DMS79 treated with DMSO at 0.1 percent for 48 hours (cell line): ENCODE measurements at places on chromosomes 5 and 9.
A peak's percentile ranks its signal among the peaks of the same experiment; 100 is the strongest.

DNA sequence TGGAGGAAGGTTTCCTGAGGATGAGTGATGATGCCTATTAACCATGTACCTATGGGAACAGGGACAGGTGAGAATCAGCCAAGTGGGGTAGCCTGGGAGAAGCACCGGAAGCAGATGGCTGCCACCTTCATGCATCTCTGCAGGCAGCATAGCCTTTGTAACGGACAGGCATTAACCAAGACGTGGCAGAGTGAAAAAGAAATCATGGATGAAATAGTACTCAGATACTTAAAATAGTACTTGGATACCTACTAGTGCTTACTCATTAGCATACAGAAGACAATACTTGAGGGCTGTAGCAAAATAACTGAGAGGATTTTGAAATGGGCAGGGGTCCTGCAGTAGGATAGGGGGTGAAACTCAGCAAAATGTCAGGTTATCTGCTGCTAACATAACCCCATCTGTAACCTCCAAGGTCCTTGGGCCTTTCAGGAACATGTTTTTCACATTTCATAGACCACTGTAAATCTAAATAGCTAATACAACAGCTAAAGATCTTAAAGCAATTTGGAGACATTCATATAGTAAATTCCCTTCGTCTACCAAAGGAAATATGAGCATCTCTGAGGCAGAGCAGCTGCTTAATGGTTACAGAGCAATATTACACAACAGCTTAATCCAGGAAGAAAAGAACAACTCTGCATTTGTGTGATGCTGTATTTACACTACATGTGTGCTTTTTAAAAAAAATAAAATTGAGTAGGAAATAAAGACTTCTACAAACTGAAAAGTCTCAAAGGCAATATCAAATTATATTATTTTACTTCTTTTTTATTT, 154.3 kb downstream of the NFIB start:
- DNase-seq: peak; percentile 78

DNA sequence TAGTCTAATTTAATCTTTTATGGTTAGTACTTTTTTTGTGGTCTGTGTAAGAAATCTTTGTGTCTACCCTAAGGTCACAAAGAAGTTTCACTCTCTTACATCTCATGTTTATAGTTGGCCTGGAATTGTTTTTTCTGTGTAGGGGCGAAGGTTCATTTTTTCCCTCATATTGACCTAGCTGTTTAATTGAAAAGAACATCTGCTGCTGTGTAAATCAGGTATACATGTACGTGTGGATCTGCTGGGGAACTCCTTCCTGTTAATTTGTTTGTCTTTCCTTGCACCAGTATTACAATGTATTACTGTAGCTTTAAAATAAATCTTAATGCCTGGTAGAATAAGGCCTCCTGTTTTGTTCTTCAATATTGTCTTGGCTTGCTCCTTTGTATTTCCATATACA, 37.8 kb downstream of the EXOSC2 start:
- no peak for DNase-seq

GRCh38 chr9:137025517-137025966, 2.5 kb downstream of the ABCA2 start:
- DNase-seq: peak; percentile 87

- peak; percentile 86 for DNase-seq
Observed at GRCh38 chr9:14306672-14307660, 7.0 kb downstream of the NFIB start.

- no peak for DNase-seq
Observed at GRCh38 chr5:178387856-178388190, 155.2 kb upstream of the PHYKPL start.

GRCh38 chr5:174570662-174571061, 153.7 kb upstream of the MSX2 start:
- no peak for DNase-seq

DNA sequence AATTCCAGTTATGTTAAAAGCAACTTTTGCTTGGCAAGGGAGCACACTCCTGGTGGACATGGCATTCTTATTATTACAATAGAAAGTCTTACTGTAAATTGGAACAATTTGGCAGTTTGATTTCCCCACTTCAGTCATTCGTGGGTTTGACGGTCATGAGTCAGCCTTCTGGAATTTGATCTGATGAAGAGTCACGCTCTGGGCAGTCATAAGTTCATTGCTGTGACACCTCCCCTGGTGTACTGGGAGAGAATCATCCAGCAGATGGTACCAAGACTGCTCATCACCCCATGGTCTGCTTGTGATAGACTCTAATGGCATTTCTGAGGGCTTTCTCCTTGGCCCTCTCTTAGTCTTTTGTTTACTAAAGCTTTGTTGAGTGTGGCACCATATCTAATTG, 53.8 kb downstream of the GLRA1 start:
- DNase-seq: no peak

DNA sequence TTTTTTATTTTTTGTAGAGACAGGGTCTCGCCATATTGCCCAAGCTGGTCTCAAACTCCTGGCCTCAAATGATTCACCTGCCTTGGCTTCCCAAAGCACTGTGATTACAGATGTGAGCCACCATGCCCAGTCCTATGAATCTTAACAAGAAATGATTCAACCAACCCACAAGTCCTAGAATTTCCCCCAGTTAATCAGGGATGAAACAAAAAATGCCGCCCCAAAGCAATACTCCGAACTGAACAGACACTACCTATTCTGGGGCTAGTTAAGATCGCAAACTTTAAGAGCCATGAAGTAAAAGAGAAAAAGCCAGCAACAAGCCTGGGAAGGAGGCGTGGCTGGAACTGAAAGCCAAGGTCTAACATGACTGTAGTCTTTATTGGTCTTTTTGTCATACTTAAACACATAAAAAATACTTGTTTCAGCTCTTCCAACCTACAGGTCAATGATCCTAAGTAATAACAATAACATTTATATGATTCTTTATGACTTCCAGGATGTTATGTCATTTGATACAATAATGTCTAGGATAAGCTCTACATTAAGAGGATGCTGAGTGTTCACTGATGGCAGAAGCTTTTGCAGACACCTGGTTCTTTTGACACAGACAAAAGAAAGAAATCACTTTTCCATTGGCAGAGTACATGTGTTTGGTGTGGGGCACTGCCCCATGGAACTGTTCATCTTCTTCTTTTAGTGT, 361.1 kb upstream of the TLE4 start:
- no peak for DNase-seq

GRCh38 chr9:112325127-112325526, 8.3 kb downstream of the PTBP3 start:
- no peak for DNase-seq

GRCh38 chr9:114397848-114398605, 10.2 kb upstream of the AKNA start:
- DNase-seq: no peak

GRCh38 chr9:2570615-2571479, 50.7 kb upstream of the VLDLR start:
- DNase-seq: peak; percentile 47

GRCh38 chr9:77495834-77496671, 152.1 kb downstream of the GNA14 start:
- peak; percentile 60 for DNase-seq

DNA sequence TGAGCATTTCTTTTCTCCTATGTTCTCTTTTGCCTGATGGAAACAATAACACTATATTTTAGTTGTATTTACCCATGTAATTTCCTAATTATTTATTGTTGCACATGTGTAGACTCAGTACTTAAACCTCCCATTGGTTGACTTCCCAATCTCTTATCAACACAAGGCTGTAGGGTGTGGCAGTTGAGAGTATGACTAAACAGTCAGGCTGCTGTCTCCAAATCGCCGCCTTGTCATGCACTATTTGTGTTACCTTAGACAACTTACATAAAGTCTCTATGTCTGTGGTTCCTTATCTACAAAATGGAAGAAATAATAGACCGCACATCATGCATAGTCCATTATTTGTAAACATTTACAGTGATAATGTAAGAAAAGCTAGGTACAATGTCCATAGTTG, 68.9 kb upstream of the EFNA5 start:
- no peak for DNase-seq
